Esophagus mucosa (tissue), 1 donor: ENCODE measurements at places on chromosomes 12 and 14.

- ATAC-seq: peak; percentile 87
These were observed 6.8 kb upstream of the HNF1A start for GRCh38 chr12:120971299-120972180.

DNA sequence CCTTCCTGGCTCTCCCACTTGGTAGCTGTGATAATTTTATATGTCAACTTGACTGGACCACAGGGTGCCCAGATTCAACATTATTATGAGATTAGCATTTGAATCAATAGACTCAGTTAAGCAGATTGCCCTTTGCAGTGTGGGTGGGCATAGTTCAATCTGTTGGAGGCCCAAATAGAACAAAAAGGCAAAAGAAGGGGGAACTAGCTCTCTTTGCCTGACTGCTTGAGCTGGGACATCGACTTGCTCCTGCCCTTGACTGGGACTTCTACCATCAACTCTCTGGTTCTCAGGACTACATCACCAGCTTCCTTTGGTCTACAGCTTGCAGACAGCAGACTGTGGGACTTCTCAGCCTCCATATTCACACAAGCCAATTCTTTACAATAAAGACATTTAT lies 1189.2 kb downstream of the BCL11B start:
- ATAC-seq: no peak

DNA sequence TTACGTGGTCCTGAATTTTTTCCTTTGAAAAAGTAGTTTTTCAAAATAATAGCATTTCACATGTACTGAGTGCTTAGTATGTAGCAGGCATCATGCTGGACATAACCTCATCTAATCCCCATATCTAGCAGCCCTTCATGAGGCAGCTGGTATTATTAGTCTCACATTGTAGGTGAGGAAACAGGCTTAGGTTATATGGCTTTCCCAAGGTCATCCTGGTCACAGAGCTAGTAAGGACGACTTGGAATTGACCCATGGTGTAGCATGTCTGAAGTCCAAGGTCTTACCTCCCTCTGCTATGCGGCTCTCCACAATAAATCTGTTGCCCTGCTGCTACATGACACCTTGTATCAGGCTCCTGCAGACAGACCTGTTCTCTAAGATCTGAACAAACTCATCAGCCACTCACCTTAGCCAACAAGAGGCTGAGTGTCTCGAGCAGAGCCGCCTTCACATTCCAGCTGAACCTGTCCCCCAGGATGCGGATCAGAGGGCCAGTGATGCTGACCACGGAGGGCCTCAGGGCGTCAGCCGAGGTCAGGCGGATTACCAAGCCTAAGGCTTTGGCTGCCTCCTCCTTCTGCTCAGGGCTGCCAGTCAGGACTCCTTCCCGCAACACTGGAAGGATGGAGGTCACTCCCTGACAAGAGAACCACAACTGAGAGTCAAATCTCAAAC lies 19.7 kb upstream of the RAB35 start:
- peak; percentile 75 for ATAC-seq

DNA sequence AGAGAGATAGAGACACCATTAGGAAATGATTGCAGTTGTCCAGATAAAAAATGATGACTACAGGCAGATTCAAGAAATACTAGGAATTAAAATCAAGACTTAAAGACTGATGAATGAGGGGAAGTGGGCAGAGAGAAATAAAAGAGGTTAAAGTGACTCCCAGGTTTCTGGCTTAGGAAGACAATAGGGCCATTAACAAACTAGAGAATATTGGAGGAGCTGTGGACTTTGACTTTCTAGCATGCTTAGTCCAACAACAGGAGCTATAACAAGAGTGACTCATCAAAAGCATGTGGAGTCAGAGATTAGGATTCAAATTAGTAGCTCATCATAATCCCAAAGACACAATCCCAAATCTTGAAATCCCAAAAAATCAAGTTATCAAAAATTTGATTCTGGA lies 101.5 kb downstream of the BMP4 start:
- ATAC-seq: no peak

- no peak for ATAC-seq
These were observed 1.7 kb upstream of the KLC1 start for GRCh38 chr14:103627073-103628025.
